ENCODE measurements at places on chromosomes 5 and 9. TPM values are rescaled to one million over a fixed set of nuclear protein-coding genes. Genes with fewer than 3 reads are reported as not detected.

The GRM6 gene
- not detected for total RNA-seq

The PGM5 gene
- total RNA-seq, result not detected

The KIF4B gene
- not detected for total RNA-seq

DNA sequence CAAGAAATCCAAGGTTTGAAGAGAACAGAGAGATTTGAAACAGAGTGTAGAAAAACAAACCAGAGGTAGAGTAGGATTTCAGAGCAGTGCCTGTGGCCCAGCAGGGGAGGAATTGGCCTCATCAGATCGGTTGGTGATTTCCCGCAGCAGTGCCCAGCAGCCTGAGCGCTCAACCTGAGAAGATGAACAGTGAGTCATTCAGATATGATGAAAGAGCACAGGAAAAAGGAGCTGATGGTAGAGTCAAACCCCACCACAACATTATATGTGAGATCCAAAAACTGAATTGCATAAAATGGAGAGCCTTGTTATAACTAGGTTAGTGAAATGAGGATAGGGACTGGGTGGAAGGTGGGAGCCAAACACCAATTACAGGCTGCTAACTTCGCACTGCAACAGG is 248.9 kb downstream of the PIK3R1 start:
- peak; percentile 70 for DNase-seq

DNA sequence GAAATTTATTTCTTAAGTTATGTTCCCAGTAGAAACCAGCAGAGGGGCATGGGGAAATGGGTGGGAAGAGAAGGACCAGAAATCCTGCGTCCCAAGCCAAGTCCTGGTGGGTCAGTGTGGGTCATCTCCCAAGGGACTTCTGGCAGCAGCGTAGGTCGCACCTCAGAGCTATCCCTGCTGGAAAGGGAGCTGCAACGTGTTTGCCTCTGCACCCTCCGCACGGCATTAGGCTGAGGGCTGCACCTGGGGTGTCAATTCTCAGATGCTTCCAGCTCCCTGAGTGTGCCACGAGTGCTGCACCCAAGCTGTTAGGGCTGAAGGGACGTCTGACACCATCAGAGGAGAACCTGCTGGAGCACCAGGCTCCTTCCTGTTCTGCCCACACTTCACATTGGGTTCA is 182.8 kb downstream of the CACNA1B start:
- no peak for DNase-seq

GRCh38 chr5:177369645-177370440 is 12.1 kb downstream of the RGS14 start:
- DNase-seq, result no peak

DNA sequence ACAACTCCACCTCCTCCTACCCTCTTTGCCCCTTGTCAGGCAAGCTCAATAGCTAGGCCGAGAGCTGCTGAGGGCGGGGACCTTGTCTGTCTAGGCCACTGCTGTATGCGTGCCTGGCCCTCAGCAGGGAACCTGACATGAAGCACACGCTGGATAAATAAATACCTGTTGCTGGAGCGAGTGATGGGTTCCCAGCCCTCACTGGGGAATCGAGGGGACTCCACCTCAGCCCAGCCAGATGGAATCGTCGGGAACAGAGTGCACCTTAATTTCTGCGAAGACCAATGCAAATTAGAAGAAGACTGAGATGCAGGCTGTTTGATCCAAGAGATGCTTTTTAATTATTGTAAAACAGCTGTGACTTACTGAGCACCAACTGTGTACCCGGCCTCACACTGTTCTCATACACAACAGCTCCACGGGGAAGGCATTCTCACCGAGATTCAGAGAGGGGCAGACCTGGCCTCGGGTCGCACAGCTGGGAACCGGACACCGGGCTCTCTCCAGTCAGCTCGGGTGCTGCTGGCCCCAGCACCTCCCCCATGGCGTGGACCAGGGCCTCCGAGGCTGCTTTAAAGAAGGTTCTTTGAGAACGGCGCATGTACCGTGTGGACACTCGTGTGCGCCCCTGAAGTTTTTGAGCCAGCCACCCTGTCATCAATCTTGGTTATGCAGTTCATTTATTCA is 109.7 kb upstream of the IER5L start:
- DNase-seq, result no peak

DNA sequence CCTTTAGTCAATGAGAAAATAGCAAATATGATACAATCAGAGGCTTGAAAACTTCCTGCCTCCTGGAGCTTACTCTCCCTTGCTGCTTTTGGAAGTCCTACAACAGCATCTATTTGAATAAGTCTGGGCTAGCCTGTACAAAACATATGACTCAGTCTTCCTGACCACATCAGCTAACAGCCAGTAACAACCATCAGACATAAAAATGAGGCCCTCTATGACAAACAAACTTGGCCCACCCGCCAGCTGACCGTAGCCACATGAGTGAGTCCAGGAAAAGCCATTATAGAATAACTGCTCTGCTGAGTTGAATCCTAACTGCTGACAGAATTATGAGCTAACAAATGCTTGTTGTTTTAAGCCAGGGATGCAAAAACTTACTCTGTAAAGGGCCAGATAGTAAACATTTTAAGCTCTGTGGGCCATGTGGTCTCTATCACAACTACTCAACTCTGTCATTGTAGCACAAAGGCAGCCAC is 347.6 kb downstream of the PTPRD start:
- no peak for DNase-seq

DNA sequence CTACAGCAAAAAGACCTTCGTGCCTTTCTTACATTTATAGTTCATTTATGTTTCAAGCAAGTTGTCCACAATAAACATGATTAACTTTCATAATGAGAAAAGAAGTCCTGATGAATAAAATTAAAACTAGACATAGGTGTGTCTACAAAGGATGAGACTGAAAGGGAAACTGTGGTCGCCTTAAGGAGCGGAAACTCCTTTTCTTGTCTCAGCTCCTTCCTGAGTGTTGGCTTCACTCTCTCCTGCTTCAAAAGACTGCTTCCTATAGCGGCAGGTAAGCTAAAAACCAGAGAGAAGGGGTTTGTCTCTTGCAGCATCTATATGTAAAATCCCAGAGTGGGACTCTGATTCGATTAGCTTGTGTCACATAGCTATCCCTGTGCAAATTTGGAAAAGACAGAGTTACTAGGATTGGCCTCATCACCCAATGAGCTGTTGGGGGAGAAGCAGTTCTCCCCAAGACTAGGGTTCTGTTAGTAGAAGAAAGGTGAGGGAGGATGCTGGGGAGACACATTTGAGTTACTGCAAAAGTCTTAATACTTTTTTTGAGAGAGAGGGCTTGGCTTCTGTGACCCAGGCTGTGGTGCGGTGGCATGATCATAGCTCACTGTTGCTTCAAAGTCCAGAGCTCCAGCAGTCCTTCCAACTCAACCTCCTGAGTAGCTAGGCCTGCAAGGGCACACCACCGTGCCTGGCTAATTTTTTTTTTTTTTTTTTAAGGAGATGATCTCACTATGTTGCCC is 16.8 kb upstream of the CTSL start:
- DNase-seq, result no peak

DNA sequence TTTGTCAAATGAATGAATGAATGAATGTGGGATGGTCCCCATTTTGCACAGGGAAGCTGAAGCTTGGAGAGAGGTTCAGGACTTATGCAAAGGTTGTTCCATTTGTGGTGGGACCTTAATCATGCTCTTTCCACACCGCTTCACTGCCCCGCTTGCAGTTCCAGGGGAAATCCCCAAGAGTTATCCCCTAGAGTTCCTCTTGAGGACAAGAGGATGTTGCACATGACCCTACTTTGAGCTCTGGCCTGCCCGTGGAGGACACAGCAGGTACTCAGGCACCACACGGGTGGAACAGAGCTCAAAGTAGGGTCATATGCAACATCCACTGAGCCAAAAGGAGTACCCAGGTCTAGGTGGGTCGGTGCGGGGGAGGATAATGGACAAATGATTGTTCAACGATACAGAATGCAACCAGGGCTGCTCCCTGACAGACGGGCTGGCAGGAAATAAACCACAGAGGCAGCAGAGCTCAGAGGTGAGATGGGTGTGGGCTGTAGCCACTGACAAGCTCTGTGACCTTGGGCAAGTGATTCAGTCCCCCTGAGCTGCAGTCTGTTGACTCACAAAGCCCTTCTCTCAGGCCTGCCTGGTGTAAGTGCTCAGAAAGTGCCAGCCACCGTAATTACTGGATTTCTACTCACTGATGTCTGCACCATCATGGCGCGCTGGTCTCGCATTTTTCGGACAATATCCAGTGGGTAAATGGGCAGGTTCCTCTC is 60.3 kb upstream of the EPB41L4B start:
- no peak for DNase-seq

All from epithelial cell of proximal tubule (primary cell).